PC-9 (cell line): ENCODE measurements at places on chromosomes 13 and 19. TPM values are rescaled to one million over a fixed set of nuclear protein-coding genes. Genes with fewer than 3 reads are reported as not detected.

DNA sequence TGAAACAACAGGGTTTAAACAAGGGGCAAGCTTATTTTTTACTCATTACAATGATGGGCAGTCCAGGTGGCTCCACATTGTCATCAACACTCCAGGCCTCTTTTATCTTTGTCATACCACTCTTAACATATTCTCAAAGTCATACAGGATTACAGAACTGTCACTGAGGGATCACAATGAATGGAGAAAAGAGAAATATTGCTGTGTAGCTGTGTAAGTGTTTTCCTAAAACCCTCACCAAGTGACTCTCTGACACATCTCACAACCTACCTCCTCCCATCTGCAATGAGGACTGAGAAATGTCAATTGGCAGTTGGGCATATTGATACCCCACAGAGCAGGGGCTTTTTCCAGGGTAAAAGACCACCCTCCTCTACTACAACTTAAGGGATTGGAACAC, 562.1 kb downstream of the TBC1D4 start:
- no peak overlapping the region for H3K27ac ChIP-seq
- no peaks in the 10 kb centered on the region for H3K36me3 ChIP-seq
- no peak for DNase-seq
- H3K27me3 ChIP-seq: no peaks in the 10 kb centered on the region

DNA sequence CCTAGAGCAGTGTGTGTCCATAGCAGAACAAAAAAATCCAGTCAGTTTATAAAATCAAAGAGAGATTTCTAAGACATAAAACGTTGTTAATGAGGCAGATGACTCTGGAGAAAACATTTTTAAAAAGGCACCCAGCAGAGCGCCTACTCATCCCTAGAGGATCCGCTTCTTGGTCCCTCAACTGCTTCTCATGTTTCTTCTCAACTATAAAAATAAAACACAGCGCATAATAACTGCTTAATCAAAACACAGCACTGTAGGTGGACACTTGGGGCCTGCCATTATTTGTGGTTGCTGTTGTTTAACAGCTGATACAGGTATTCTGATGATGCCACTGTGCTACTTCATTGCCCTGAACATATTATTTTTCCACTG, 347.9 kb downstream of the FGF9 start:
- H3K4me3 ChIP-seq: no peak overlapping the region
- H3K27me3 ChIP-seq: peaks cover 10% of the 10 kb centered on the region; the same call in 1 of the 2 replicates
- H3K4me1 ChIP-seq: no peaks in the 10 kb centered on the region
- DNase-seq: no peak
- H3K27ac ChIP-seq: no peak overlapping the region

- H3K4me1 ChIP-seq: peaks cover 8% of the 10 kb centered on the region
- H3K4me3 ChIP-seq: no peak overlapping the region
- peaks cover 20% of the 10 kb centered on the region for H3K36me3 ChIP-seq
- no peaks in the 10 kb centered on the region for H3K27me3 ChIP-seq
- peak; percentile 51 for DNase-seq
Measured at GRCh38 chr19:48999481-49000325, 6.0 kb downstream of the RUVBL2 start.

- no peak within 1 kb of the TSS for H3K27ac ChIP-seq
- H3K36me3 ChIP-seq: no peaks in the 10 kb centered on the region
- H3K4me3 ChIP-seq: no peak within 1 kb of the TSS
- no peak for DNase-seq
- H3K27me3 ChIP-seq: no peaks in the 10 kb centered on the region
- no peaks in the 10 kb centered on the region for H3K4me1 ChIP-seq
Measured at GRCh38 chr19:543910-544608, at the start of gene GZMM. TSS of gene GZMM (plus strand) at chr19:544053. CDS start at chr19:544072, 19 bp downstream.

DNA sequence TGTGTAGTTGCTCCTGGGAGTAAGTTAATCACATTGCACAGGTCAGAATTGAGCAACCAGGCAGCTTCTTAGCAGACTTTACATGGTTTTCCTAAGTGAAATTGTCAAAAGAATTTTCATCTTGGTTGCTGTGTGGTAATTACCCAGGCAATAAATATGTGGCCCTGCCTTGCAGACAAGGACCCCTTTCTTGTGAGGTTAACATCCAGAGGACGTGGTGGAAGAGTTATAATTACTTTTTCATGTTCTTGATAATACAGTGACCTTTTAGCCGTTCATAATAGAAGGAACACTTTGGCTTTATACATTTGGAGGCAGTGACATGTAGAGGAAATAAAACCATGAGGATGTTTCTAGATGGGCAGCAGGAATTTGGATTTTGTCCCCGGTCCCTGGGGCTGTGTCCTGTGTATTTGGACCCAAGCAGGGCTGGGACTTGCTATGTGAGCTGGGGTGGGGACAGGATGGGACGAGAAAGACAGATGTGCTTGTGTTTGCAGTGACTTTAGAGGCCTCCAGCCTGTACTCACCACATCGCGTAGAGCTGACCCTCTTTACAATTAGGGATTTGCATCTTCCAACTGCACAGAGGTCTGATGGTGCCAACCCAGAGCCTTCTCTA, 156.2 kb downstream of the STK24 start:
- H3K27me3 ChIP-seq: no peaks in the 10 kb centered on the region
- DNase-seq: no peak
- H3K36me3 ChIP-seq: no peaks in the 10 kb centered on the region; the same call in none of the 2 replicates
- no peak overlapping the region for H3K27ac ChIP-seq
- H3K4me3 ChIP-seq: no peak overlapping the region

GRCh38 chr13:58687148-58687547, 1055.6 kb downstream of the PCDH17 start:
- no peak for DNase-seq
- no peaks in the 10 kb centered on the region for H3K27me3 ChIP-seq
- no peak overlapping the region for H3K4me3 ChIP-seq
- no peak overlapping the region for H3K27ac ChIP-seq
- H3K36me3 ChIP-seq: no peaks in the 10 kb centered on the region

DNA sequence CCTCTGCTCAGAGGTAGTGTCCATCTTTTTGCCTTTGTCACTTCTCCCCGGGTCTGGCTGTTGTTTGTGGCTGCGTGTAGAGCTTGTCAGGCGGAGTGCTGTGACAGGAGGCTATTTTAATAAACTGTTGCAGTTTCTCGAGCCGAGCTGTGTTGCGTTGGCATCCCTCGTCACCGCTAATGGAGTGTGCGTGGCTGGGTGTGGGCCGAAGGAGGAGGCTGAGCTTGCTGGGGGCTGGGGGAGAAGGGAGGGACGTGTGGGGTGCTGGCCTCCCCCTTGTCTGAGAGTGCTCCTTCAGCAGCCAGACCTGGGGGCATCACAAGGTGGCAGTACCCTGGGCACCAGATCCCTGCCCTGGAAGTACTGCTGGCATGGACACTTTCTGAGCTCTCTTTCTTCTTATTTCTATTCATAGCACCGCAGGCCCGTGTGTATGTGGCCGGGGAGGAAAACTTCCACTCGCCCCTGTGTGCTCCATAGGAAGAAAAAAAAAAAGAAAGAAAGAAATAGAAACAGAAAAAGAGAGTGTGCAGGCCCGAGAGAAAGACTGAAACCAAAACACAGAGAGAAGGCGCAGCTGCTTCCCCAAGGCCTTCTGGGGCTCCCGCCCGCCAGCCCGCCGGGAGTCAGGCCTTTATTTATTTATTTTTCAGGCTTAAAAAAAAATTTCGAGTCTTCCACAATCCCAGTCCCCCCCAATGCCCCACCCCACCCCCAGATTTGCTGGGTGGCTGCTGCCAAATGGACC, 27.0 kb downstream of the NFIX start:
- H3K36me3 ChIP-seq: no peaks in the 10 kb centered on the region
- no peak for DNase-seq
- H3K4me3 ChIP-seq: no peak overlapping the region

DNA sequence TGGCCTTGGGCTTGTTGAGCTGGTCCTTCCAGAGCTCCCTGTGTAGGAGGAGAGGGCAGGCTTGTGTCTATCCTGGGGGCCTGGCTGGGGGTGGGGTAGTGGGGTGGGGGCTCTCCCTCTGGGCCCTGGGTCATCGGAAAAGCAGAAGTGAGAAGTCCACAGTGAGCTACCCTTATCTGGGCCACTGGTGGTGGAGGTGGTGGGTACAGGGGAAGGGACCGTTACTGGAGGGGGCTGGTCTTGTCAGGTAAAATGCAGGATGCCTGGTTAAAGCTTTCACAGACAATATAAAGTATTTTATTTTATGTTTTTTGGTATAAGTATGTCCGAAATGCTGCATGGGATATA, 342 bp upstream of the SIGLEC10 start:
- H3K4me3 ChIP-seq: no peak overlapping the region
- H3K27ac ChIP-seq: no peak overlapping the region
- DNase-seq: no peak
- H3K4me1 ChIP-seq: no peaks in the 10 kb centered on the region
- H3K27me3 ChIP-seq: peaks cover 61% of the 10 kb centered on the region

DNA sequence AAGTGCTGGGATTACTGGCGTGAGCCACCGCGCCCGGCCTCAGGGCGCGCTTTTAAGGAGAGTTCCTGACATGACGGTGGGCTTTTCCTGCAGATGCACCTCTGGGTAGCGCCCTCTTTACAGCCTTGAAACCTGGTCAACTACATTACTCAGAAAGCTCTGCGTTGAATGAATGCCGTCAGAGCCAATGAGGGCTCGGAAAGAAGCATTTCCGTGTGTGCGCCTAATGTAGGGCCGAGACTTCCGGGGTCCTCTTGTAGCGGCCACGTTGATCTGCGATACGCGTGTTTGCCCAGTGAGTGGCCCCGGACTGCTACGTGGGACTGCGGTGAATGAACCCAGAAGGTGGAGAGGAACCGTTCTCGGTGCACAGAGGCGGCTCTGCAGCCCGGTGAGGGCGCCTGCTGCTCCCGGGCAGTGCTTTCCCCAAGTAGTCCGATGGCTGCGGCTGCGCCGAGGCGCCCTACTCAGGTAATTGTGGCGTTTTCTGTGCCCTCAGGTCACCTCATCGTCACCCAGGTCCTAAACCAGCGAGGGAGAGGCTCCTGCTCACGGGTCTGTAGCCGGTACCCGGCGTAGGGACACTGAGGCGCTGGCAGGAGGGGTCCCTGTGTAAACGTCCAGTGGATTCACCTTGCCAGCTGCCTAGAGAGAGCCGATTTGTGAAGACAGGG, 4.9 kb upstream of the ZNF552 start:
- H3K4me1 ChIP-seq: peaks cover 23% of the 10 kb centered on the region
- peak; percentile 87 for DNase-seq
- peak overlapping the region; percentile 56 for H3K27ac ChIP-seq
- peak overlapping the region; percentile 82 for H3K4me3 ChIP-seq
- no peaks in the 10 kb centered on the region for H3K27me3 ChIP-seq
- H3K36me3 ChIP-seq: peaks cover 15% of the 10 kb centered on the region

GRCh38 chr13:96500953-96501352, 411.0 kb downstream of the HS6ST3 start:
- DNase-seq: no peak
- no peak overlapping the region for H3K4me3 ChIP-seq
- no peaks in the 10 kb centered on the region for H3K4me1 ChIP-seq
- H3K36me3 ChIP-seq: no peaks in the 10 kb centered on the region

- no peak for DNase-seq
- 0 out of 2 replicates have a peak, but pooled peaks cover 5% of the 10 kb centered on the region for H3K36me3 ChIP-seq
- no peaks in the 10 kb centered on the region for H3K27me3 ChIP-seq
- no peaks in the 10 kb centered on the region for H3K4me1 ChIP-seq
- H3K4me3 ChIP-seq: no peak overlapping the region
Measured at GRCh38 chr13:111304041-111304544, 16.3 kb upstream of the TEX29 start.

- H3K4me1 ChIP-seq: no peaks in the 10 kb centered on the region
- H3K27me3 ChIP-seq: peaks cover 28% of the 10 kb centered on the region; the same call in 1 of the 2 replicates
- no peak overlapping the region for H3K27ac ChIP-seq
- no peak overlapping the region for H3K4me3 ChIP-seq
- H3K36me3 ChIP-seq: no peaks in the 10 kb centered on the region
- no peak for DNase-seq
Measured at GRCh38 chr13:22812793-22813192, 368.0 kb upstream of the SGCG start.

GRCh38 chr19:40756502-40757110, 5.6 kb downstream of the SNRPA start:
- DNase-seq: no peak
- H3K27me3 ChIP-seq: no peaks in the 10 kb centered on the region
- peaks cover 56% of the 10 kb centered on the region for H3K36me3 ChIP-seq
- H3K27ac ChIP-seq: no peak overlapping the region
- H3K4me3 ChIP-seq: no peak overlapping the region

DNA sequence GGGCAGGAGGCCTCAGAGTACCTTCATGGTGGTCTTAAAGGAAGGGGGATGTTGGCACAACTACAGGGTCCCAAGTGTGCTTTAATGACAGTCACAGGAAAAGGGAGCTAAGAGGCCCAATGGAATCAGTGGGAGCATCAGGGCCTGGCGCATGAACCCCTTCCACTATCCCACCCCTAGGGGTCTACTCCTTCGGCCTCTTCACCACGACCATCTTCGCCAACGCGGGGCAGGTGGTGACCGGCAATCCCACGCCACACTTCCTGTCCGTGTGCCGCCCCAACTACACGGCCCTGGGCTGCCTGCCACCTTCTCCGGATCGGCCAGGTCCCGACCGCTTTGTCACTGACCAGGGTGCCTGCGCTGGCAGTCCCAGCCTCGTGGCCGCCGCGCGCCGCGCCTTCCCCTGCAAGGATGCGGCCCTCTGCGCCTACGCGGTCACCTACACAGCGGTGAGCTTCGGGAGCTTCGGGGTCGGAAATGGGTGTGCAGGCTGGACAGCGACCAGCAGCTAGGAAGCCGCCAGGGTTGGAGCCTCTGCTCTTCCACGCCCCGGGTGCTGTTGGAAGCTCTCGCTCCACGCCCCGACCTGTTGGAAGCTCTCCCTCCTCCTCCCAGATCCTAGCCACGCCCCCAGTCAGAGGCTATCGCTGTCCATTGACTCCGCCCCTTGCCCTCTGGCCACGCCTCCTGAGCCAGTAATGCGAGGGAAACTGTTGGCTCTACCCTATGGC, 6.0 kb downstream of the PLPPR2 start:
- H3K36me3 ChIP-seq: peaks cover 11% of the 10 kb centered on the region; the same call in 1 of the 2 replicates
- DNase-seq: no peak
- no peak overlapping the region for H3K4me3 ChIP-seq
- H3K4me1 ChIP-seq: peaks cover 15% of the 10 kb centered on the region
- no peak overlapping the region for H3K27ac ChIP-seq

DNA sequence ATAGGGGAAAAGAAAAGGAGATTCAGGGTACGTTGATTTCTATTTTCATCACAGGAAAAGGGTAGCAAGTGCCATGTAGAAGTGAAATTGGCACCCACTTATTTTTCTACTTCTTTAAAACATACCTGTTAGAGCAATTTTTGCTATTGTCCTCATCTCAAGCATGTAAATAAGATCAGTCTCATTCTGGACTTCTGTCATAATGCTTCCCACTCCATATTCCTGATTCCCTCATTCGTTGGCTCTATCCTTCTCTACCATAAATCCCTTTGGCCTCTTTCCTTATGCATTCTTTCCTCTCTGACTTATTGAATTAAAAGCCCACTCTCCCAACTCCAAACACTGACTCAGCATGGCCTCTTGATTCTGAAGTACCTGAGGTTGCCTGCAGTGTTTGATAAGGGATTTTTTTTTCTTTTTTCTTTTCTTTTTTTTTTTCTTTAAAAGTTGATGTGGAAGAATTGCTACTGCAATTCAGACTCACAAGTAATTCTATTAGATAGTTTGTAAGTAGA, 465.7 kb downstream of the SLITRK6 start:
- no peak for DNase-seq
- no peaks in the 10 kb centered on the region for H3K4me1 ChIP-seq
- no peaks in the 10 kb centered on the region for H3K27me3 ChIP-seq
- H3K27ac ChIP-seq: no peak overlapping the region
- H3K4me3 ChIP-seq: no peak overlapping the region

CATSPERD gene
- total RNA-seq: not detected in 2 replicates

ANKRD24 gene
- total RNA-seq: 0.79 and 1.0 TPM in 2 replicates

FAM124A gene
- not detected in 2 replicates for total RNA-seq

PRR36 gene
- 12.9 and 20.3 TPM in 2 replicates for total RNA-seq

DMPK gene
- total RNA-seq: 110 and 132 TPM in 2 replicates

SIRT2 gene
- total RNA-seq: 29.6 and 32.9 TPM in 2 replicates

FFAR1 gene
- 0.23 and 0.44 TPM in 2 replicates for total RNA-seq

DLEU7 gene
- total RNA-seq: not detected in 2 replicates

PRODH2 gene
- total RNA-seq: not detected in 2 replicates

CD70 gene
- total RNA-seq: not detected in 2 replicates

ATP4B gene
- not detected in 2 replicates for total RNA-seq

ANO8 gene
- 11.4 and 15.1 TPM in 2 replicates for total RNA-seq
